ENCODE measurements at places on chromosomes 11 and 22. TPM values are rescaled to one million over a fixed set of nuclear protein-coding genes. Genes with fewer than 3 reads are reported as not detected.

- DNase-seq: no peak
These were observed 1.7 kb upstream of the IGSF22 start for GRCh38 chr11:18727479-18728236.

- DNase-seq: no peak
These were observed 14.1 kb downstream of the KBTBD3 start for GRCh38 chr11:106063009-106063408.

DNA sequence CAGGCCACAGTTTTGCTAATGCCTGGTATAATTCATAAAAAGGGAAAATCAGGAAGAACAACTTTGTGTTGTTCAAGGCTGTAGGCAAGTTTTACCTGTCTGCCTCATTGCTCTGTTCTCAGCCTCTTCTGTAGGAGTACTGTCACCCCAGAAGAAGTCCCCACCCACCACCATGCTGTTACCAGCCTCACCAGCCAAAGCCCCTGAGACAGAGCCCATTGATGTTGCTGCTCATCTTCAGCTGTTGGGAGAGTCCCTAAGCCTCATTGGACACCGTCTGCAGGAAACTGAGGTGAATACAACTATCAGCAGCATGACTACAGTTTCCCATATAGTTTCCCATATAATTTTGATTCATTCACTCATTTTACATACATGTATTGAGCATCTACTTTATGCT is 11.6 kb upstream of the TOM1 start:
- no peak for DNase-seq

DNA sequence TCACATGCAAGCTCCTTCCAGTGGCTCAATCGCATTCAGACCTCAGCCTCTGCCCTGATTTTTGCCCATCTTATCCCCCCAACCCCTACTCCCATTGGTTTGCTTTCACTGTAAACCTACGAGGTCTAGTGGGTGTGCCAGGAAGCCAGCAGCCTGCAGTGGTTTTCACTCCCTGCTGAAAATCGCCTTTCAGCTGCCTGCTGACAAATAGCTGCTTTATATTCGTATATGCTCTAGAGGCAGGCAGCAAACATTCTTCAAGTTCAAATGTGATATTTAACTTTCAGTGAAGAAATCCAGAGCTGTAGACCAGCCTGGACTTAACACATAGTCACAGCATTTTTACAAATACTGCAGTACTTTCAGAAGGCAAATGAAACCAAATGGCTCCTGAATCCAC is 92.8 kb upstream of the APOA1 start:
- DNase-seq: no peak

DNA sequence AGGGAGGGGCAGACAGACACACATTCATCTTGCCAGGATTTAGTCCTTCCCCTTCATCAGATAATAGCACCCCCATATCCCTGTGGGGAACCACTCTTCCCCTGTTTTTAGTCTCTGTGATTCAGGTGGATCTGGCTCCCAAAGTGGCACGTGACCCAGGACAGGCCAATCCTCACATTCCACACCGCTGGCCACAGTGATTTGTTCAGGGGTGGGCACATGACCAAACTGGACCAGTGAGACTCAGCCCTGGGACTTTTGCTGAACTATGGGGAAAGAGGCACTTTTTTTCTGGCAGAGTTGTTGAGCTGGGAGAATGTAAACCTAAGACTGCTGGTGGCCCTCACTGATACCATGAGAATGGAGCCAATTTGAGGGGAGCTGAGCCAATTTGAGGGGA is 19.1 kb upstream of the KCNJ11 start:
- no peak for DNase-seq

- no peak for DNase-seq
These were observed 304.9 kb downstream of the NTM start for GRCh38 chr11:131675121-131675888.

GRCh38 chr22:39635719-39636118 is 65.2 kb downstream of the CACNA1I start:
- DNase-seq: no peak

- no peak for DNase-seq
These were observed 107.7 kb downstream of the EHF start for GRCh38 chr11:34728609-34729008.

POLD3 gene
- 19.0 TPM for total RNA-seq
